ENCODE measurements at places on chromosomes 4 and X.

DNA sequence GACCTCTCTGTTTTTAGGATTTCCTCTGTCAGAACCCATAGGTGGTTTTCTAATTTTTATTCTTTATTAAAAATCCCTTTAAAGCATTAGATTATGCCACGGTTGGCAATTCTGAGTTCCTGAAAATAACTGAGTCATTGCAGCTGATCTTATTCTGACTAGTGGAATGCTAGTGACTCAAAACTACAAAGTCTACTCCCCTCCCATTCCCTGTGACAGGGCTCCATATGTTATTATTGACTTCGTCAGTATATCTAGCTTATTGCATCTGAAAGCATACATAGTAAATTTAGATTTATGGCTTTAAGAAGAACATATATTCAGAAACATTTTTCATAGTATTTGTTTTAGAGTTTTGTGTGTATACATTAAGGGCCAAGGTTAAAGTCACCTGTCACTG is 38.5 kb downstream of the HERC3 start:
- no peak for DNase-seq

DNA sequence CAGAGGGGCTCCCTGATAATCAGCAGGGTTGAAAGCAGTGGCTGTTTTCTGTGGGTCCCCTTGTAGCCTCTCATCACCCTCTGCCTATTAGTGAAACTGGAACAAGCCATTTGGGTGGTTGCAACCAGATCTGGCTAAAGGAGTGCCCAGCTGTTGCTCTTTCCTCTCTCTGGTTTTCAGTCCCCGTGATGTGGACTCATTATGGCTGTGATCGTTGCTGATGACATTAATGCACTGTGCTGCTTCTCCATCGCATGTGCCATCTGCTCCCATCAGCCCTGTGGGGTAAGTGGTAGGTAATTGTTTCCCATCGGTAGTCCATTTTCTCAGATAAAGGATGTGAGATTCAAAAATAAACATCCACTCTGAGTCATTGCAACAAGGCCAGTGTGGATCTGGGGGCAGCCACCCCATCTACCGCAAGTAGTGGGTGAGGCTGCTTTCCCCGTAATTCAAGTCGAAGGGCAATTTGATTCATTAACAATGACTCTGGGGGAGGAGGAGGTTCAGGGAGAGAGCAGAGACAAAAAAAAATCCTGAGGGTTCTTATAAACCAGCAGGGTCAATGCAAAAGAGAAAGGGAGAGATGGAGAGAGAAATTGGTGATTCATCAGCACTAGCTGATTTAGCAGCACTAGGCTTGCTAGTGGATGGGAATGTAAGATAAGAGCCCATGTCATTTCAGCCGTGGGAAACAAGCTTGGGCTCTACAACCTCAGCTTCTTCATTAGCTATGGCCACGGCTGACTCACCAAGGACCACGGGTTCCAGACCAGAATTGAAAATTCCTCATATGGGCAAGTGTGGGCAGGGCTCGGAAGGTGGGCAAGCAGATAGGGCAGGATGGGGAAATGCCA is 357.8 kb downstream of the MID1IP1 start:
- no peak for DNase-seq

DNA sequence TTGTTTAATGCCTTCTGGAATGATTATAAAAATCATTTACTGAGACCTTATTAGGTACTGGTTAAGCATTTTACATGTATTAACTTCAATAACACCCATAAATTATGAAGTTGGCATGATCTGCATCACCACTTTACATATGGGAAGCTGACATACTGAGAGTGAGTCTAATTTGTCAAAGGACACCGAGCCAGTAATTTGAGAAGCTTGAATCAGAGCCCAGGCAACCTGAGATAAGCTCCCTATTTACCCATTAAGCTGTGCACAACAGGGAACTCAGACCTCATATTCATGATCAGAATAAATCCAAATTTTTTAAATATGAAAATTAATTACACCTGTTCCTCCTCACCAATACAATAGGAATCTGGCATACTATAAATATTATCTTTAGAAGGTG is 247.9 kb upstream of the EPHA5 start:
- DNase-seq = no peak

GRCh38 chrX:68650491-68650890 is 3.0 kb downstream of the STARD8 start:
- DNase-seq = no peak

DNA sequence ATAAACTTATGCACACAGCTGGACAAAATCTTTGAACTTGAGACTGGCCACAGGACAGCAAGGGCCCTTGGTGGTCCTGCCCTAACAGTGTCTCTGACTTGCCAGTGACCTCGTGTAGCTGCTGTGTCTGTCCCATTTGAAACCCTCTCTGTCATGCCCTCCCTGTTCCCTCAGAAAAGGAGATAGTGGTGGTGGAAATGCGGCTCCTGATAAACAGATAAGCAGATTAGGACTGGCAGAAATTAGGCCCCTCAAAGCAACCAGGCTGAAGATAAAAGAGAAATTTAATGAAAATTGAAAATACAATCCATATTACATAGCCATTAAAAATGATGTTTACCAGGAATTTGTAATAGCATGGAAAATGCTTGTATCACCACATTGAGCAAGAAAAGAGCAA is 136.6 kb upstream of the ATP6AP2 start:
- no peak for DNase-seq

DNA sequence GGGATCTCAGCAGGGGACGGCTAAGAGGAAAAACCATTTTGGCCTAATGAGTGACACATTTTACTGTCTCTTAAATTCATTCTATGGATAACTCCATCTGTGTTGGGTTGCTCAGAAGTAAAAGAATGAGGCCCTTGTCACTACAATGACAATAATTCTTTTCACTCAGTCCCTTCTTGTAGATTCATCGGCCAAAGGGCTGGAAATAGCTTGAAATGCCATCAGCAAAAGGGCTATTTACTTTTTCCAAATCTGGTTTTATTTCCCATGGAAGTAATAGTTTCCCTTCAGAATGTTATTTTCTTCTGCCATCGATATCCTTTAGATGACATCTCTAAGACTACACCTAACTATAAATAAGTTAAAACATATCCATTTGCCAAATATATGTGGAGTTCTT is 7.4 kb downstream of the MEPE start:
- DNase-seq = no peak

DNA sequence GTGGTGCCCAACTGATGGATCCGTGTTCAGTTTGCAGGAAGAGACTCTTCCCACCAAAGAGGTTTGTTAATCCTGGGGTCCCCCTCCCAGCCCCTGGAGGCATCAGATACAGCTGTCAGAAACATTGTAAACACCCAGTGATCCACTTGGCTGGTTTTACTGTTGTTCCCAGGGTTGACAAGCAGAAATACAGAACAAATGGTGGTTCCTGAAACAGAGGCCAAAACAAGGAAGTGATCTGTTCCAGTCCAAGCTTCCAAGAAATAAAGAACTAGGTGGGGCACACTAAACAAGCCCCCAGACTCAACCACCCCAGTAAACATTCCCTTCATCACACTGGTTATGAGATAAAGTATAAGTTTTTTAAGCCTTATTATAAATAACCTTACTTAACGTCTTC is 1.4 kb downstream of the TMLHE start:
- DNase-seq = no peak

DNA sequence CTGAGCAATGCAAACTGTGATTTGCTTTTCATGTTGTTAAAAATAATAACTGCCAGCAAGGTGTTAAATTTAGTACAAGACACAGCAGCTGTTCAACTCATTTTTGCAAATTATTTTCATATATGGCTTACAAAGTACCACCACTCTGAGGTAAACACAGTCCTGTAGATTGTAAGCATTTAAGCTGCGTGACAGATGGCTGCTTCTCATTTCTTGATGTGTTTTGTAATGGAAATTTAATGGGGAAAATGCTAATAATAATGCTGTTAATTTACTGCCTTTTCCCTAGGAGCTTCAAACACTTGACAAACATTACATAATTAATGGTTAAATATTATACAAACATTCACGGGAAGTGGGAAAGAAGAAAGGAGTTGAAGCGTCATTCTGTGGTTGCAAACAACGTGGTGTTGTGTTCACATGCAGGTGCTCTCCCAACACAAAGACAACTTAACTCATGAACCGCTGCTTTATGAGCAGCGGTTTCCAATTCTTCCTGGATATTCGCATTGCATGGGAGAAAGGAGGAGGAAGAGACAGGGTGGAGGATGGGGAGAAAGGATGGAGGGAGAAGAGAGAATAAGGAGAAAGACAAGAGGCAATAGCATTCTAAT is 236.8 kb upstream of the VCX start:
- DNase-seq = no peak

GRCh38 chr4:13700021-13700857 is 72.7 kb upstream of the BOD1L1 start:
- no peak for DNase-seq

- no peak for DNase-seq
Measured at GRCh38 chr4:81421346-81422218, 50.1 kb downstream of the RASGEF1B start.

GRCh38 chr4:28886934-28887333 is 1833.2 kb upstream of the PCDH7 start:
- no peak for DNase-seq

DNA sequence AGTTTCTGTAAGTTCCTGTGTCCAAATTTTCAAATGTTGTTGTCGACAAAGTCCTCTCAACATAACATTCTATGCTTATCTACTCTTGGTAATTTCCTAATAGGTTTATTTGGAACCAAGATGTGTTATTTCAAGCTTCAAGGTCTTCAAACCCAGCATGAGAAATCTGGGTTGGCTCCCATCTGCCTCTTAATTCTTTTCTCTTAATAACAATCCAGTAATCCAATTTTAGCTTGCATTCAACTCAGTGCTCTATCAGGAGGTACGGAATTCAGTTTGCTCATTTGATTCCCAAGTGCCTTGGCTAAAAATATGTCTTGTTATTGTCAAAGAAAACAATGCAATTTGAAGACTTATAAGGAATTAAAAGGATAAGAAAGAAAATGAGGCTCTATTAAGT is 235.5 kb upstream of the MID1 start:
- DNase-seq = no peak

DNA sequence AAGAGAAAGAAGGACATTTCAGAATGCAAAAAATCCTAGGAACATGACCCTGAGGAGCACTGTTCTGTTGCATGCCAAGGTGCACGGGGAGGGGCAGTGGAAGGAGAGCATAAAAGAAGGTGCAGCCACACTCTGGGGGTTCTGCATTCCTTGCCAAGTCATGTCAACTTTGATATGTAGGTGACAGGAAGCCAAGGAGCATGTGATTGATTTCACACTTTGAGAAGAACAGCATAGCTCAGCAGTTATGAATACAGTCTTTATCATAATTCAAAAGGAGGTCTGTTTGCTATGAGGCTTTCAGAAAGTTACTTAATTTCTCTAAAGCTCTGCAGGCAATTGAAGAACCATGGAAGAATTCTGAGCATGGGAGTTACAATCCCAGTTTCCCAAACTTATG is 50.6 kb downstream of the SCFD2 start:
- DNase-seq = no peak

GRCh38 chr4:143359644-143360193 is 23.0 kb downstream of the GAB1 start:
- DNase-seq = no peak

DNA sequence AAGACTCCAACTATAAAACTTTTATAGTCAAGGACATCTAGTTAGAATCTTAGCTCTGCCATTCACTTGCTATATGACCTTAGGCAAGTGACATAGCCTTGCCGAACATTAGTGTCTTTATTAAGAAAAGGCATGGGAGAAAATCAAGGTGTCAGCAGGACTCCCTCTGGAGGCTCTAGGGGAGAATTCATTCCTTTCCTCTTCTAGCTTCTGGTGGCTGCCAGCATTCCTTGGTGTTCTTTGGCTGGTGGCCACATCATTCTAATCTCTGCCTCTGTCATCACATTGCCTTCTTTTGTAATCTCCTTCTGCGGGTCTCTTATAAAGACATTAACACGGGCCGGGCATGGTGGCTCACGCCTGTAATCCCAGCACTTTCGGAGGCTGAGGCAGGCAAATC is 99.8 kb downstream of the PPP1R2C start:
- no peak for DNase-seq

All from T-helper 9 cell (primary cell).